ENCODE measurements at places on chromosomes 1 and 21.

GRCh38 chr1:28066393-28067154, 21.8 kb downstream of the EYA3 start:
- no peak for DNase-seq

DNA sequence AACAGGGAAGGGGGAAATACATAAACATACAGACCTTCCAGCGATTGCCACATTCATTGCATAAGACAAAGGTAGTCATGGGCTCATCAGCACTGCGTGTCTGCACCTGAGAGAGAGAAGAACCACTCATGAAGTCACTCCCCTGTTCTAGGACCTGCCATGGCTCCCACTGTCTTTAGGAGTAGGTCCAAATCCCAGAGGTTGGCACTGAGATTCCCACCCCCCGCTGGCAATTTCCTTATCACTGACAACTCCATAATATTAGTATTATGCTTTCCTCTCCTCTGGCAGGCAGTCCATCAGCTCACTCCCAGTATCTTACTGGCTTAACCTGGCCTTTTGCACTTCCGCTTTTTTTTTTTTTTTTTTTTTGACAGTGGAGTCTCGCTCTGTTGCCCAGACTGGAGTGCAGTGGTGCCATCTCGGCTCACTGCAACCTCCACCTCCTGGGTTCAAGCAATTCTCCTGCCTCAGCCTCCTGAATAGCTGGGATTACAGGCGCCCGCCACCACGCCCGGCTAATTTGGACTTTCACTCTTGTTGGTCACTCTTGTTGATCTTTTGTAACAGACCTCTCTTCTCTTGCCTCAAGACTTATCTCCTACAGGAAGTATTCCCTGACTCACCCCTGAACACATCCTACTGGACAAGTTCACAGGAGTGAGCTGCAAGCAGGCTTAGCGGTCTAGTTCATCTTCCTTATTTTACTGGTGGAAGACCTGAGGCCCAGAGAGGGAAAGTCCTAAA, 14.8 kb upstream of the ZNF436 start:
- no peak for DNase-seq

GRCh38 chr1:54376430-54377039, 29.7 kb downstream of the SSBP3 start:
- no peak for DNase-seq

- DNase-seq = no peak
These were observed 41.6 kb upstream of the LRIG2 start for GRCh38 chr1:113031171-113031933.

- no peak for DNase-seq
These were observed 615 bp downstream of the GPR161 start for GRCh38 chr1:168135921-168136708.

Measured in NCI-H748 treated with DMSO at 0.1 percent for 48 hours (cell line).